ENCODE measurements at places on chromosomes 6 and 20.

DNA sequence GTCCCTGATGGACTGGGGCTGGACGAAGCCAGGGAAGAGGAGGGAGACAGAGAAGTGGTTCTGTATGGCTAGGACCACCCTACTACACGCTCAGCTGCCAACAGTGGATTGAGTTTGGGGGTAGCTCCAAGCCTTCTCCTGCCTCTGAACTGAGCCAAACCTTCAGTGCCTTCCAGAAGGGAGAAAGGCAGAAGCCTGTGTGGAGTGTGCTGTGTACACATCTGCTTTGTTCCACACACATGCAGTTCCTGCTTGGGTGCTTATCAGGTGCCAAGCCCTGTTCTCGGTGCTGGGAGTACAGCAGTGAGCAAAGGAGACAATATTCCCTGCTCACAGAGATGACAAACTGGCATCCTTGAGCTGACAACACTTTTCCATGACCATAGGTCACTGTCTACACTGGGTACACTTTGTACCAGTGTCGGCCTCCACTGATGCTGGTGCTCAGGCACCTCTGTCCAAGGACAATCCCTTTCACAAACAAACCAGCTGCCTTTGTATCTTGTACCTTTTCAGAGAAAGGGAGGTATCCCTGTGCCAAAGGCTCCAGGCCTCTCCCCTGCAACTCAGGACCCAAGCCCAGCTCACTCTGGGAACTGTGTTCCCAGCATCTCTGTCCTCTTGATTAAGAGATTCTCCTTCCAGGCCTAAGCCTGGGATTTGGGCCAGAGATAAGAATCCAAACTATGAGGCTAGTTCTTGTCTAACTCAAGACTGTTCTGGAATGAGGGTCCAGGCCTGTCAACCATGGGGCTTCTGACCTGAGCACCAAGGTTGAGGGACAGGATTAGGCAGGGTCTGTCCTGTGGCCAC is 11.3 kb upstream of the RBCK1 start:
- no peak for DNase-seq

GRCh38 chr20:2820896-2821869 is 5.0 kb downstream of the TMEM239 start:
- no peak for DNase-seq

DNA sequence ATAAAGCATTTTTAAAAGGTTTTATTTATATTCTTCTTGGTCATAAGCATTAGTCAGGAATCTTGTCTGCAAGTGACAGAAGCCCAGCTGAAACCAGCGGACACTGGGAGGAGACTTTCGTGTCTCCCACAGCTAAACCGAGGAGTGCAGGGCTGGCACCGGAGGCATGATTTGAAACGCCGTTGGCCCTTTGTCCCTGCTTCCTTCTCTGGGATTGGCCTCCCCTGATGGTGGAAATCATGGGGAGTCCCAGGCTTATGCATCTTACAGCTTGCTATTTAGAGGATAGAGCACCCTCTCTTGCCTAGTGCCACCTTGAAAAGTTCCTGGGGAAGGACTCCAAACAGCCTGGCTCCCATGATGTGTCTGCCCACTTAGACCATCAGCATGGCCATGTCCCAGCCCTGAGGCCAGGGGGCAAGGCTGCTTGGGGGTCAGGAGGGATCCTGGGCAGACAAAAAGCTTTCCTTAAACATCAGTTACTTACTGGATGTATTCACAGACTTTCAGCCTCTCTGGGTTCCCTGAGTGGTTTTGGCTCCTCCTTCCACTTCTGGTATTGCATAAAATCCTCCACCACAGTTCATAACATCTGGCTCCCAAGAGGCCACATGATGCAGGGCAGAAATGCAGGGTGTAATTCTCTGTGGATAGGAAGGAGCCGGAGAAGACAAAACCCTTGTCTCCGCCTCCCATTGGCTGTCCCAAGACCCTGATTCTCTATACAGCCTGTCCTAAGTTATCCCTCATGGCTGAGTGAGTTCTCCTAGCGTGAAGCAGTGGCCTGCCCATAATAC is 49.3 kb upstream of the INSM1 start:
- DNase-seq = no peak

- no peak for DNase-seq
These were observed 28.3 kb downstream of the RIN2 start for GRCh38 chr20:19786311-19786710.

DNA sequence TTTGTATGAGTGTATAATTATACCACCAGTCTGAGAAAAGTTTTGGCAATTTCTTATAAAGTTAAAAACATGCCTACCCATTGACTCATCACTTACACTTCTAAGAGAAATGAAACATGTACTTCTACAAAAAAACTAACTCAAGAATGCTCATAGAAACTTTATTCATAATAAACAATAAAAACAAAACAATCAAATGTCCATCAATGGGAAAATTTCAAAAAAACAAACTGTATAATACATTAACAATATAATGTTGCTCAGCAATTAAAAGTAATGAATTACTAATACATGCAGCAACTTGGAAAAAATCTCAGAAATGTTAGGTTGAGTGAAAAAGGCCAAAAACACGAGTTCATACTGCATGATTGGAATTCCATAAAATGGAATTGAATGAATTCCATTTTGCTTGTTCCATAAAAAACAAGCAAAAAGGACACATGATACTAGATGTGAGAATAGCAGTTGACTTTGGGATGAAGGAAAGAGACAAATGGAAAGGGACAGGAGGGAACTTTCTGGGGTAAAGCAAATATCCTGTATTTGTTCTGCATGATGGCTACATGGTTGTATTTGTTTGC is 726.6 kb downstream of the RFPL4B start:
- DNase-seq = no peak

- DNase-seq = no peak
These were observed 202.2 kb upstream of the CDYL start for GRCh38 chr6:4574007-4574406.

- DNase-seq = no peak
These were observed 52.1 kb upstream of the RNF182 start for GRCh38 chr6:13872681-13873080.

DNA sequence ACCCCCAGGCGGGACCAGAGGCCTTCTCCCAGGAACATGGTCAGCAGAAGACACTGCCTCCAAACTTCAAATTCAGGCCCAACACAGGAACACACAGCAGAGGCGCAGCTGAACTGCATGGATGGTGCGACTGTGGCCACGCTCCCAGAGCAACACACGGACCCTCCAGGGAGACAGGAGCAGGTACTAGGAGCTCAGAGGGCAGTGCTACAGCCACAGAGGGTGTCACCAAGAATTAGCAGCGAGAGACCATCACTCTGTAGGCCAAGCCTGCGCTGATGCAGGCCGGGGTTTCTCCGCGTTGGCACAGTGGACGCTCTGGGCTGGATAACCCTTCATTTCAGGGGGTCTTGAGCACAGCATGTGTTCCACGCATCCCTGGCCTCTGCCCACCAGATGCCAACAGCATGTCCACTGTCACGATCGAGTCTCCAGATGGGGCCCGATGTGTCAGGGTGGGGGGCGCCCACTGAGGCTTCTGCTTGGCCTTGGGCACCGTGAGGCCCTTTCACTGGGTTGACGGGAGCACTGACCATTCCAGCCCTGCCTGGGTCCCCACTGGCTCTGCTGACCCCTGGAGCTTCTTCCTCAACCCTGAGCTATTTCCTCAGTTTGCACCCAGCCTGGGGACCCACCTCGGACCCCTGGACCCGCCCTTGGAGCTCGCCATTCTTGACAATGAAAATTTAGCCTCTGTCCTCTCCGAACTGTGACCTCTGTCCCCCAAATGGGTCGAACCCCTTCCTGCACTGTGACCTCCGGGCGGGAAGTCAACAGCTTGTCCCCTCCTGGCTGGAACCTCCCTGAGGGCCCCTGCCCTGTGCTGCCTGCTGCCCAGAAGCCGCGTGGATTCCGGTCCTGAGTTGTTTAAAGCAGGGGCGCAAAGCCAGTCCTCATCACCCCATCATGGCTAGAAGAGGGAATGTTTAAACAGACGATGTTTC is 239.4 kb downstream of the DLL1 start:
- DNase-seq = no peak

DNA sequence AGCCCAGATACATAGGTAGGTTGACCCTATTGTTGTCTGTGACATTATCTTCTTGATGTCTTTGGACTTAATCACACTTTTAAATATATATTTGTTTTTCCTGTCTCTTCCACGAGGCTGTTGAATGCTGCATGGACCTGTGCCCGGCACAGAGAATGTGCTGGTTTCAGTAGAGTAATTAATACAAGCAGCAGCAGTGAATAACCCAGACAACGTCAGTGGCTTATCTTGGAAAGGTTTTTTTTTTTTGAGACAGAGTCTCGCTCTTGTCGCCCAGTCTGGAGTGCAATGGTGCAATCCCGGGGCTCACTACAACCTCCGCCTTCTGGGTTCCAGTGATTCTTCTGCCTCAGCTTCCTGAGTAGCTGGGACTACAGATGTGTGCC is 108.2 kb downstream of the CDH26 start:
- DNase-seq = no peak

GRCh38 chr6:20819774-20820400 is 285.6 kb downstream of the CDKAL1 start:
- DNase-seq = no peak

DNA sequence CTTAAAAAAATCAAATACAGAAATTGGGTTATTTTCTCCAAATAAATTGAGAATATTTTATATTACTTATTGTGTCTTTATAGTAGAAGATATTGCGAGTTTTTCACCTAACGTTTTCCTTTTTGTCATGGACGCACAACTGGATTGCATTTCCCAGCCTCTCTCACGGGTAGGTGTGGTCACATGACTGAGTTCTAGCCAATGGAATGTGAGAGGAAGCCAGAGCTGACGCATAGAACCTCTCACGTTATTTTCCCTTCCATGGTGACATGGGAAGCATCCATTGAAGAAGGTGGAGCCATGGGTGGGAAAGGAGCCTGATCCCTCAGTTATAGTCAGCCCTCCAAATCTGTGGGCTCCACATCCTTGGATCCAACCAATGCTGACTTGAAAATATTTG is 155.9 kb upstream of the UST start:
- DNase-seq = no peak

DNA sequence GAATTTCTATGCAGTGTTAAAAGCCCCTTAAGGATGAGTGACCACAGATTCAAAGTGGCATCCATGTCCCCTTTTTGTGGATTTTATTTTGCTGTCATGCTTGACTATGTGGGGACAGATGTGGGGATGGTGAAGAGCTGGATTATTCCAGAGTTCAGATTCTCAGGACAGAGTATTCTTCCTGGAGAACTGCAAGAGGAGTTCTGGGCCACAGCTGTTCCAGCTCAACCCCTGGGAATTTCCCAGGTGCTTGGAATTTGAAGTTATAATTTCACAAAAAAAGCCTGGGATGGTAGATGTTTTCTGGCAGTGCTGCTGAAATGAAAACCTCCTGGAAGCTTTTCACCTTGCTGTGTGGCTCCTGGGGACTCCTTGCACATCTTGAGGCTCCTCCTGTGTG is 671.8 kb upstream of the MARCKS start:
- no peak for DNase-seq
